ENCODE measurements at places on chromosomes 6 and 20. TPM values are rescaled to one million over a fixed set of nuclear protein-coding genes. Genes with fewer than 3 reads are reported as not detected.

DNA sequence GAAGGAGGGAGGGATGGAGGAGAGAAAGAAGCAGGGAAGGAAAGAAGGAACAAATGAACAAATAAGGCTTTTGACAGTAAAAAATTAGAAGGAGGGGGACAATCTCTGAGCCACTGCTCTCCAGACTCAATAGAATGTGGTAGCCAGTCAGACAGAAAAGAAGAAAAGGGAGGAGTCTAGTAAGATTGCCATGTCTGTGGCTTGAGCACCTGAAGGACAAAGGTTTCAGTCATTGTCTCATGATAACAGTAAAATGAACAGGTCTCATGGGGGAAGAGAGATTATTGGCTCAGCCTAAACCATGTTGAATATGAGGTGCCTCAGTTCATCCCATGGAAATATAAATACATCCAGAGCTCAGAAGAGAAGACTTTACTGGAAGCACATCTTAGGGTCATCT is 14.0 kb upstream of the LOC128125822 start:
- H3K4me3 ChIP-seq, result no peak overlapping the region
- H3K36me3 ChIP-seq, result no peaks in the 10 kb centered on the region
- no peak overlapping the region for H3K27ac ChIP-seq
- H3K27me3 ChIP-seq, result peaks cover 26% of the 10 kb centered on the region
- H3K4me1 ChIP-seq, result peaks cover 5% of the 10 kb centered on the region

DNA sequence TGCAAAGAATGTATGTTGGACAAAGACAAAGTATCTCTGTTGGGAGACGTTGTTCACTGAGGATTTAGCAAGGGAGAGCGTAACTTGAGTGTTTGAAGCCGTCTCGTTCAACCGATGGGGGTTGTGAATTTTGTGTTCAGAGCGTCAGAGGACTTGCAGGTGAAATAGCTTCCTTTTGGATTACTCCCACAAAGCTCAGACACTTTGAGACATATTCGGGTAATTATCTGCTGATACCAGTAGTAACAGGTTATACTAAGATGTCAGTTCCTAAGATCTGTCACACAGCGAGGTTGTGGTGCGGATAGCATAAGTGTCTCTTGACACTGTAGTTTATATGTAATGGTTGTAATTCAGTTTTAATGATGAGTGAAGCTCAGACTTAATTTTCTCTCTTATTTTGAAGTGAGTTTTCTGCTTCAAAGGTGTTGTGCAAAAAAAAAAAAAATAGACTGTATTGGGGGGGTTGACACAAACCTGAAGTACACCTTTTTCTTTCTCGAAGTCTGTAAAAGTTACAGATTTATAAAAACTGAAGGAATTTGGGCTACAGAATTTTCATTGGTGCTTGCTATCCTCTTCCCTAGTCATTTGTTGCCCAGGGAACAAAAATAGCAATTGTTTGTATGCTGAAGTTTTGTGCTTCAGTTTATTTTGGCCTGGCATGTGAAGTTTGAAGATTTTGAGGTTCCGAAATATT is 1.7 kb downstream of the ASXL1 start:
- peaks cover 75% of the 10 kb centered on the region for H3K4me1 ChIP-seq
- H3K27me3 ChIP-seq, result no peaks in the 10 kb centered on the region
- peak overlapping the region; percentile 90 for H3K4me3 ChIP-seq
- no peak for DNase-seq

GRCh38 chr6:127547215-127547614 is 28.1 kb upstream of the MTCL3 start:
- peaks cover under 1% of the 10 kb centered on the region for H3K4me1 ChIP-seq
- H3K27me3 ChIP-seq, result peaks cover 5% of the 10 kb centered on the region
- no peak overlapping the region for H3K27ac ChIP-seq
- no peak for DNase-seq
- H3K4me3 ChIP-seq, result no peak overlapping the region

DNA sequence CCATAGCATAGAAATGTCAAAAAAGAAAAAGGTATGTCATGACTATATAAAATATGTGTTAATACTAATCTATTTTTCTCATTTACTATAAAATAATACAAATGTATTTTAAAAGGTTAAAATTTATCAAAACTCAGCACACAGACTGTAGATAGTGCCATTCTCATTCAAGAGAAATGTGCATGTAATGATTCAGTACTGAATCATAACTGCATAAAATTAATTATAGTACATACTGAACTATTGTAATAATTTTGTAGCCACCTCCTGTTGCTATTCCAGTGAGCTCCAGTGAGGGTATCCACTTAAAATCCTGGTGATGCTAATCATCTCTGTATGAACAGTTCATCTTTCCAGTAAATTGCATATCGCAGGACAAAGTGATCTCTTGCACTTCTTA is 82.8 kb downstream of the HMGCLL1 start:
- no peak overlapping the region for H3K4me3 ChIP-seq
- H3K27ac ChIP-seq, result no peak overlapping the region

GRCh38 chr6:43475516-43475915 is 1.9 kb upstream of the TJAP1 start:
- H3K4me3 ChIP-seq, result no peak overlapping the region
- H3K27ac ChIP-seq, result no peak overlapping the region
- peaks cover 3% of the 10 kb centered on the region for H3K36me3 ChIP-seq
- peaks cover 34% of the 10 kb centered on the region for H3K4me1 ChIP-seq
- DNase-seq, result no peak

- peaks cover 7% of the 10 kb centered on the region for H3K27me3 ChIP-seq
- no peak overlapping the region for H3K4me3 ChIP-seq
- no peak for DNase-seq
Measured at GRCh38 chr6:24195836-24196597, 70.0 kb downstream of the NRSN1 start.

GRCh38 chr6:129472239-129472638 is 237.7 kb downstream of the ARHGAP18 start:
- no peaks in the 10 kb centered on the region for H3K4me1 ChIP-seq
- H3K36me3 ChIP-seq, result no peaks in the 10 kb centered on the region
- DNase-seq, result no peak
- H3K4me3 ChIP-seq, result no peak overlapping the region

Gene SAYSD1
- 10.4 TPM for total RNA-seq

Gene TFAP2B
- not detected for total RNA-seq

Gene PXMP4
- 15.8 TPM for total RNA-seq

Gene TUBE1
- total RNA-seq, result 23.8 TPM

Gene BMP5
- not detected for total RNA-seq

Gene MED20
- 21.4 TPM for total RNA-seq

Gene SEMG1
- not detected for total RNA-seq

Gene SLC17A5
- 8.0 TPM for total RNA-seq

Data from activated CD4-positive, alpha-beta memory T cell treated with anti-CD3 and anti-CD28 coated beads, Interleukin-2, amount 10 ng/mL, durations not matched to agents 7 days and 5 days (primary cell).